ENCODE measurements at places on chromosomes 2 and 18. TPM values are rescaled to one million over a fixed set of nuclear protein-coding genes. Genes with fewer than 3 reads are reported as not detected.
A peak's percentile ranks its signal among the peaks of the same experiment; 100 is the strongest.

GRCh38 chr2:204984518-204984917 lies 439.2 kb downstream of the PARD3B start:
- DNase-seq = no peak

- no peak for DNase-seq
Observed at GRCh38 chr2:37767959-37768925, 96.8 kb upstream of the CDC42EP3 start.

- DNase-seq = peak; percentile 1
Observed at GRCh38 chr2:160918906-160919503, 241.2 kb upstream of the TANK start.

DNA sequence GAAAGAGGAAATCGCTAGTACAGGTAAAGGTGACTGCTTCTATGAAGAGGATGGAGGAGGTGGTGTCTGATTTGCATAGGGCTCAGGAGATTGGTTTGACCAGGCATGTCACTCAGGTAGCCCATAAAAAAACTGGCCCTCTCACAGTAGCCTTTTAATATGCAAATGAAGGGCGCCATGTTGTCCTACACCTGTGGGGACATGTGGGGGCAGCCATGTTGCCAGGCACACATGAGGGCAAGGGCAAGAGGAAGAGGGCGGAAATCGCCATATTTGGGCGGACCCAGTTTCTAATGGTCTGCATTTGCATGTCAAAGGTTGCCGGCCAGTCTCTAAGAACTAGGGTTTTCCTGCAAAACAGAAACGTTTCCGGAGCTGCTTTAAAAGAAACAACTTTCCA lies 1330.6 kb downstream of the DSC3 start:
- DNase-seq = no peak

DNA sequence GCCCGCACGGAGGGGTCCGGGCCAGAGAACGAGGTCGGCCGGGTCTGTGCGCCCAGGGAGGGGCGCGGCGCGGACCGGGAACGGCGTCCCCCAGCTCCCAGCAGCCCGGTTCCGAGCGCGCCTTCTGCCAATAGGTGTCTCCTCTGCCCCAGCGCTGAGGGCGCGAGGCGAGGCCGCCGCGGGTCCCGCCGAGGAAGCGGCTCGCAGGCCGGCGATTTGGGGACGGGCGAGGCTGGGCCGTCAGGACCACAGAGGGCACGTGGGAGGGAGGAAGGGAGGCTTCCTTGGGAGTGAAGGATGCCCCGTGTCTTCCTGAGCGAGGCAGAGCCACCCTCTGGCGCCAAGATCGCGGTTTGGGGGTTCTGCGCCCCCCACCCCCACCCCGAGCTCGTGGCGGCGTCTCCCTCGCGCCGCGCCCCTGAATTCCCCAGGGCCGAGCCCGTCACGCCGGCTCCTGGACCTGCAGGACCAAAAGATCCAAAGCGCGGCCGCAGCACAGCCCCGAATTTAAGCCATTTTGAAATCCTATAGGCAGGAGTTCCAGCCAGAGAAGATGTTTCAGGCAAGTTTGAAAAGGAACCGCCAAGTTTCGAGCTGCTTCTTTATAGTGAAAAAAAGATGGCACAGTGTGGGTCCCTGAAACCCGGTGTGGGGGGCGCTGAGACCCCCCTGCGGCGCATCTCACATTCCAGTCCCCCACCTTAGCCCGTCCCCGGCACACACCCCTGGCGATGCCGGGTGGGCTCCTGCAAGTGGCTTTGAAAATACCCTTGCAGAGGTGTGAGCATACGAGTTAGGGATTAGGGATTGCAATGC lies 909 bp downstream of the NFATC1 start:
- DNase-seq = no peak

GRCh38 chr2:98050070-98050469 lies 36.9 kb upstream of the VWA3B start:
- no peak for DNase-seq

DNA sequence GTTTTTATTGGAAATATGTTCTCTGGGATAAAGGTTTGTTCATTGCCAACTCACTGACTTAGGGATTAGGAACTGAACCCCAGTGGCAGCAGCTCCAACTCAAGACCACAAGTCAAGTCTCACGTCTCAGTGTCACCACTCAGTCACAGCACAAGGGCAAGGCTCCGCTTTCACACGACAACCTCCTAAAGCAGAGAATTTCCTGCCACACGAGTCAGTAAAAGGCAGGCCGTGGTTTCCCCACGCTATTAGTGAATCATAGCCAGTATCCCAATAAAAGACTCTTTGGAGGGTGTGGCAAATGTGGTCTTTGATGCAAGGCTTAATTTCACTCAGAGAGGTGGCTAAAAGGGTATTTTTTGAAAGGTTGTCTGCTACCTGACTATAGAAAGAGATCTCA lies 57.6 kb downstream of the PIEZO2 start:
- no peak for DNase-seq

- no peak for DNase-seq
Observed at GRCh38 chr2:240383871-240384700, 51.4 kb upstream of the GPC1 start.

- DNase-seq = no peak
Observed at GRCh38 chr2:62407838-62408237, 98.2 kb downstream of the TMEM17 start.

DNA sequence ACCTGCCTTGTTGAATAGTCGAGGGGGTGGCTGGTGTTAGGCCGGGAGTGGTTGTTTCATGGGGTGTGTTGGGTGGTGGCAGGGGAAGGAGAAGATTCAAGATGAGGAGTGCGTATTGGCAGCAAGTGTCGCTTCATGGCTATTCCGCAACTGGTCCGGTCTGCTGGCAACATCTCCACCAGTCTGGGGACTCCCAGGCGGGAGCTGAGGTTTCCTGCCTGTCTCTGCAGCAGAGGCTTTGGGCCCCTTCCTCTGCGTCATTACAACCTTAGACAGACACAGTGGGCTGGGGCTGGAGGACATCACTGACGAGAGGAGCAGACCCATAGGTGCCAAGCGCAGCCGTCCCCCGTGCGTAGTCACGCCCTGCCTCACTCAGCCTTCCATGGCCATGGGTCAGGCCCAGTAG lies 64.0 kb upstream of the MCFD2 start:
- no peak for DNase-seq

GRCh38 chr2:158128168-158128973 lies 26.7 kb downstream of the UPP2 start:
- DNase-seq = no peak

- DNase-seq = no peak
Observed at GRCh38 chr2:54981385-54981784, 68.9 kb downstream of the RTN4 start.

DNA sequence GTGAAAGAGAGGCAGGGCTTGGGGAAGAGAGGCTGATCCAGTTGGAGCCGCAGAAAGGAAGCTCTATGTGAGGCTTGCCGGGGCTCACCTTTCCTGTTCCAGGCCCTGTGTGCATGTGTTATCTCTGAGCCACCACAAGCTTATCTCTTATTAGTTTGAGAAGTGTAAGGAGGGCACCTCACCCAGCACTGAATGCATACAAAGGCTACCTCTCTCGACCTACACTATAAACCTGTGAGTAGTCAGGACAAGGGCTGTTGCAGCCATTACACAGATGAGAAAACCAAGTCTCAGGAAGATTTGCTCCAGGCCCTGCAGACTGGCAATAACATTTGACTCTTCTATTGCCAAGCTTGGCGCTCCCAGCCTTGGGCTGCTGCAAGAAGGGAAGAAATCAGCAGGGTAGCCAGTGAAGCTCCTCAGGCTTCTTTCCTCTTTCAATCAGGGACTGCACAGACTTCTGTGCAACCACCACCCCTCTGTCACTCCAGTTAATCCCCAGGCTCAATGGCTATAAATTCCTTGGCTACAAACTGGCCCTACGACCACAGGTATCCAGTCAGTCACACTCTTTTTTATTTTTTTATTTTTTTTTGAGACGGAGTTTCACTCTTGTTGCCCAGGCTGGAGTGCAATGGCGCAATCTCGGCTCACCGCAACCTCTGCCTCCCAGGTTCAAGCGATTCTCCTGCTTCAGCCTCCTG lies 73.8 kb downstream of the CLHC1 start:
- no peak for DNase-seq

Gene HOXD8
- not detected for total RNA-seq

Gene CPO
- not detected for total RNA-seq

Gene SPTBN1
- 501 TPM for total RNA-seq

Gene AOX1
- 0.94 TPM for total RNA-seq

DNA sequence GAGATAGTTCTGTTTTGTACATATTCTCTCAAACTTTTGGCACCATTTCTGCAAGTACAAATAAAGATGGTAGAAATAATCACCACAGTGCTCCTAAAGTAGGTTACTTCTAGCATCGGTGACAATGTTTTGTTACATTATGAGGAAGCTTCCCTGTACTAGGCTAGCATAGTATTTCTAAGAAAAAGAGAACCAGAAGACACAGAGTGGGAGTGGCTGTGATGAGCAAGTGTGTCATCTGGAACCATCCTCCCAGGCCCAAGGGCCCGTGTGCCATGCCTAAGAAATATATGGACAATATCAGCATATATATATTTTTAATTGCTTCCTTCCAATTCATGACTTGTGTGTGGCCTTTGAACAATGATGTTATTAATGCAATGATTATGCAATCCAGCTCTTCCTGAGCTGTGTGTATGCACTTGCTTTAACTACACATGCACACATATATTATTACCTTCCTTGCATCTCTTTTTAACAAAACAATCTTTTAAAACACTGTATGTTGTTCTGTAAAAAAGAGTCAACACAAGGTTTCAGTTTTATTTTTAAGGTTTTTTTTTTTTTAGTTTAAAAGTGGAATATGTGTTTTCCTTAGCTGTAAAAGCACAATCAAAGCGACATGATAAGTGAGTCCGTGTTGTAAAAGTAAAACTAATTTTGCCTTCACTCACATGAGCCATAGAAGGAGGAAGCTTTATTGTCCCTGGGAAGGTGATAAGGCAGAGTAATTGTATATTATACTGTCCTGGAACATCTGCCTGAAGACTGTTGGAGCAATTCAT lies 303.9 kb downstream of the ZNF407 start:
- DNase-seq = no peak

DNA sequence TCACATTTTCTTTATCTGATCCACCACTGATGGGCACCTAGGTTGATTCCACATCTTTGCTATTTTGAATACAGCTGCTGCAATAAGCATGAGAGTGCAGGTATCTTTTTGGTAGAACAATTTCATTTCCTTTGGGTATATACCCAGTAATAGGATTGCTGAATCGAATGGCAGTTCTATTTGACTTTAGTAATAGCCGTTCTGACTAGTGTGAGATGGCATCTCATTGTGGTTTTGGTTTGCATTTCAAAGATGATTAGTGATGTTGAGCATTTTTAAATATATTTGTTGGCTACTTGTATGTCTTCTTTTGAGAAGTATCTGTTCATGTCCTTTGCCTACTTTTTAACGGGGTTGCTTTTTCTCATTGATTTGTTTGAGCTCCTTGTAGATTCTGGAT lies 72.3 kb downstream of the CCDC138 start:
- DNase-seq = no peak

Gene ITGA4
- total RNA-seq = 8.7 TPM

Gene LRATD1
- 35.7 TPM for total RNA-seq

Gene AMER3
- 32.8 TPM for total RNA-seq

Gene ALPI
- not detected for total RNA-seq

DNA sequence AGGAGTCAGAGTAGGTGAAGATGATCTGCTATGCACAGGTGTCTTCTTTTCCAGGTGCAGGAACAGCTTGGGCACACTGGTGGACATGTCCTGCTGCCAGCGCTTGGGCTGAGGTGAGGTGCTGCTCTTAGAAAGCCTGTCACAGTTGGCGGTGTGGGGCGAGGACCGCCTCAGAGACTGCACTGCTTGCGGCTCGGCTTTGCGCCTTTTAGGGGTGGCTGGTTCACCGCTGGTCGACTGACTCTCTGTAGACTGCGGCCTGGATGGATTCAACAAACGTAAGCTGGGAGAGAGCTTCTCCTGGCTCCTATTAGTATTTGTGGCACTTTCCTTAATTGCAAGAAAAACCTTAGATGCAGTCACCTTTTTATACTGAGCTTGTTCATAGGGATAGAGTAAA lies 1.7 kb downstream of the MSL3B start:
- DNase-seq = no peak

- DNase-seq = no peak
Observed at GRCh38 chr2:67651565-67651964, 254.4 kb downstream of the ETAA1 start.

Gene FSIP2
- total RNA-seq = 8.6 TPM

- DNase-seq = no peak
Observed at GRCh38 chr18:78511666-78512601, 467.7 kb upstream of the SALL3 start.

Gene SPOPL
- 29.3 TPM for total RNA-seq

Gene ADGRF3
- total RNA-seq = 0.16 TPM

Gene CTDP1
- total RNA-seq = 14.5 TPM

Gene LRP1B
- 71.4 TPM for total RNA-seq

Gene BARD1
- 87.8 TPM for total RNA-seq

DNA sequence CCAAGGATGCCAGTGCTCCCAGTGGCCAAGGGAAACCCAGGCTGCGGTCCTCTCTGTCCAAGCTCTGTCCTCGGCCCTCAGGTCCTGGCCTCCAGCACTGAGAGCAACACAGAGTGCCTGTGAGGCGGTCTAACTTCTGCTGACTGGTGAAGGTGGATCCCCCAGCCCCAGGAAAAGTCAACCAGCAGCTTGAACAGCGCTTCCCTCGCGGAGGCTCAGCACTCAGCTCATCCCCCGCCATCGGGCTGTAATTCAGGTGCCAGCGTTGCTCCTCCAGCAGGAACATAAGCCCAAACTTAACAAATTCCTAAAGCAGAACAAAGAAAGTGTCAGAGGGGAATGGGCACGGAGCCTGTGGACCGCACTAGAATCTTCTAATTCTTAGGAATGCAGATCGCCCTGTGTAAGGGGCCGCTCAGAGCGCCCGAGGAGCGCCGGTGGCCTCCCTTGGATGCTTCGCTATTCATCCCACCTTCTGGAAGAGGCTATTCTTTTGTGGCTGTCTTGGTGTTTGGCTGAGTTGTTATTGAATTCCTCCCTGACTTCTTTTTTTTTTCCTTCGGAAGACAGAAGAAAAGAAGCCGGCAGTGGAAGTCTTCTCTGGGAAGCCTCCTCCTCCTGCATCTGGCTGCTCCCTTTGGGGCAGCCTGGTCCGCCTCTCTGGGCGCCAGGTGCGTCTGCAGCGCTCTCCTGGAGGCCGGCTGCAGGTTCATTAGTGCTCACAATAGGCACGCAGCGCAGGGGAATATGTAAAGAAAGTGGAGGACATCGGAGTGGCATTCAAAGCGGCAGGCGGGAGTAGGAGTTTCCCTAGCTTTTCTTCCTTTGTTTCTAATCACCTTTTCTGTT lies 905.6 kb downstream of the TSN start:
- DNase-seq = no peak

Gene SEPTIN10
- 114 TPM for total RNA-seq

Gene TIGD1
- total RNA-seq = 11.2 TPM

DNA sequence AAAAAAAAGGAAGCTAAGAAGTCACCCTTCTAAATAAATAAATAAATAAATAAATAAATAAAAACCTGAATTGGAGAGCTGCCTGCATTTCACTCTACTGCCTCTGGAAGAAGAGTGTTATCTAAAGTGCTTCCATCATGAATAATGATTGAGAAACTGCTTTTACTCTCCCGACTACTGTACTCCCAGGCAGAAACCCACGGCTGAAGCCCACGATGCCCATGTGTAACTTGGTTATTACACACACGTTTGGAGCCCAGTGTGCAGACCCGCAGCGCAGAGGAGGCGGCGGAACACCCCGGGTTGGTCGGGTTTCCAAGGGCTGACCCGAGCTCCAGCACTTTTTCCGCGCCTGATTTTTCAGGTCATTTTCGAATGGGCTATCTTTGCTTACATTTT lies 697 bp upstream of the SPATS2L start:
- no peak for DNase-seq
